ENCODE measurements at places on chromosomes 1 and 21.

- no peak for DNase-seq
Observed at GRCh38 chr1:196611873-196612272, 3.6 kb upstream of the KCNT2 start.

GRCh38 chr1:178934546-178934945 is 63.7 kb upstream of the ANGPTL1 start:
- DNase-seq, result no peak

GRCh38 chr1:201970334-201971159 is 11.9 kb upstream of the RNPEP start:
- DNase-seq, result no peak

GRCh38 chr1:172394811-172395210 is 25.7 kb upstream of the C1orf105 start:
- no peak for DNase-seq

- no peak for DNase-seq
Observed at GRCh38 chr21:14678973-14679574, 133.0 kb upstream of the SAMSN1 start.

DNA sequence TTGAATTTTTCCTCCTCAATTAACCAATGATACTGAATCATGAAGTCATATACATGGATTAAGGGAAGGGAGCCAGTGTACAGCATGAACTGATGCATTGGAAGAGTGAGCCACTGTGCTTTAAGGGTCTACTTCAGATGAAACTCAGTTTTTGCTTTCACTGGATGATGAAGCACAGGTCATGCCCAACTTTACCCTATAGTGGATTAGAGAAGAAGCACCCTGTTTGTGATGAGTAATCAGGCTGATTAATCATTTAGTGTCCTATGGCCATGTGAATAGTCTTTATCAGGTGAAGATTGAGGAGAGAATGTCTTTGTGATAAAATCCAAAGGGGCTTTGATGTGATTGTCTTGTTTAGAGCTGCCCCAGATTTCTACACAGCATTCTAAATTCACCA is 24.7 kb upstream of the LAMC1 start:
- DNase-seq, result no peak

- no peak for DNase-seq
Observed at GRCh38 chr1:208300084-208300770, 56.0 kb upstream of the PLXNA2 start.

- DNase-seq, result no peak
Observed at GRCh38 chr1:208683141-208683540, 439.0 kb upstream of the PLXNA2 start.

GRCh38 chr1:206668874-206669410 is 15.8 kb upstream of the MAPKAPK2 start:
- DNase-seq, result no peak

DNA sequence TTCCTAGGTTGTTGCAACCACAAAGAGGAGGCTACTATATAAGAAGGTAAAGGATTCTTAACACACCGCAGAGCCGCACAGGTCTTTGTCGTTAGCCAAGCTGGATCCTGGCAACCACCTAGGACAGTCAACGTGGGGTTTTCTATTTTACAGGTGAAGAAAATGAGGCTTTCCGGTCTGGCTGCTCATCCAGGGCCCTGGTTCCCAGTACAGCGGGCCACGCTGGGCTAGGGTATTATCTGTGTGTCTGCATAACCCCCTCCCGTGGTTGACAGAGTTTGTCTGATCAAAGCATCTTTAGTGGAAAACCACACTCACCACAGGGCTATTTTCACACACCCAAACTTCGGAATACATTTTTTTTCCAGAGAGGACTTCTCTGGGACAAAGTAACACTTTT is 39.0 kb upstream of the PDE9A start:
- no peak for DNase-seq

DNA sequence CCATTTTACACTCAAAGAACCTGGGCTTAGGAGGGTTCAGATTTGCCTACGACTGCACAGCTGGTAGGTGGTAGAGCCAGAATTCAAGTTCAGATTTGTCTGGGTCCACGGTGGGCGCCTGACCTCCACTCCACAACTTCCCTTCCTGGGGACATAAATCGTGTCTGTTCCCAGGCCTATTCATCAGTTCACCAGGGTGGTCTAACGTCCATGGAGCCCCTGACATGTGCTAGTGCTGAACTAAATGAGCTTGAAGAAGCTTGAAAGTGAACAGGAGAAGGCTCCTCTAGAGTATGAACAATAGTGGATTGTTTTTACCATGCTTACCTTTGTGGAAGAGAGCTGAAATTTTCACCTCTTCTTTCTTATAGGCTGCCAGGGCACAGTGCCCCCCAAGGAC is 32.5 kb upstream of the KIF1B start:
- no peak for DNase-seq

DNA sequence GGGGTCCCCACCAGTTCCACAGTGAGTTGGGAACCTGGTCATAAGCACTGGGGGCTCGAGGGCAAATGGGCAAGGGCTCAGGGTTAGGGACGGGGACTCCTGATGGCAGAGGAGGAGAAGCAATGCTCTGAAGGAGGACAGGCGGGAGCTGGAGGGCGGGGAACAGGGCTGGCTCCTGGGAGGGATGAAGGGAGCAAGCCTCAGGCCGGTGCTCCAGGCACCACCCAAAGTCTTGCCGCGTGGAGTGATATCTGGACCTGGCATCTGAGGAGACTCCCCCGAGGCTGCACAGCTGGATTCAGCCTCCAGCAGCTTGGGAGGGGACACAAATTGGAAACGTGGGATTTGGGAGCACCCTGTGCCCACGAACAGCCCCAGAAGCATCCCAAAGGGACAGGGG is 11.0 kb downstream of the MEGF6 start:
- no peak for DNase-seq

GRCh38 chr1:52365071-52365745 is 797 bp downstream of the CC2D1B start:
- no peak for DNase-seq

- DNase-seq, result no peak
Observed at GRCh38 chr1:16156848-16157495, 1.1 kb upstream of the EPHA2 start.

GRCh38 chr21:41226853-41227252 is 58.9 kb downstream of the BACE2 start:
- no peak for DNase-seq

DNA sequence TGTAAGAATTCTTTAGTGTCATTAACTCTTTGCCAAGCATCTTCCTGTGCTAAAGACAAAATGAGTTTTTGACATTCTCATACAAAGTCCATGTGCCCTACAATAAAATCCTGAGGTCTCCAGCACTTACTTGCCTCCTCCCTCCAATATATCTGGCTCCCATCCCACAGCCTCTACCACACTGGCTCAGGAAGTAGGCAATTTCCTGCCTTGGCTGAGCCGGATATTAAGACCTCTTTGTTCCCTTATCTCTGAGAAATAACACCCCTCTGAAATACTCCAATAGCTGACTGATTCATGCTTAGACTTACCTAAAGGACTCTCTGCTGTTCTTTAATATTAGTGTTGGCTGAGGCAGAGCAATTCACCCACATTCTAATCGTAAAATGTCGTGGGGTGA is 37.6 kb upstream of the GORAB start:
- DNase-seq, result no peak

DNA sequence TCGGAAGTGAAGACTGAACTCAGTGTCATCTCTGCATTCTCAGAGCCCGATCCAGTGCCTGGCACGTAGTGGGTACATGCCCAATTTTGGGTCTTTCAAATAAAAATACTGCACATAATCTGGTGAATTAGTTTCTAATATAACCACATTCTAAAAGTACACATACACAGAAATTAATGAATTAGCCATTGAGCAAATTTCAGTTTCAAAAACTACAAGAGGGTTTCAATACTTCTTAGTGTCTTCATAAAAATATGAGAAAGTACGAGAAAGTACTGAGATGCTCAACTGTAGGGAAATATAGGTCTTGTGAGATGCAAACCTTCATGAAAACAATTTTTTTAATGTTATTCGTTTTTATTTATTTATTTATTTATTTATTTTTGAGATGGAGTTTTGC is 86.9 kb downstream of the SMYD2 start:
- no peak for DNase-seq

GRCh38 chr1:45836451-45836850 is 33.0 kb downstream of the MAST2 start:
- no peak for DNase-seq

DNA sequence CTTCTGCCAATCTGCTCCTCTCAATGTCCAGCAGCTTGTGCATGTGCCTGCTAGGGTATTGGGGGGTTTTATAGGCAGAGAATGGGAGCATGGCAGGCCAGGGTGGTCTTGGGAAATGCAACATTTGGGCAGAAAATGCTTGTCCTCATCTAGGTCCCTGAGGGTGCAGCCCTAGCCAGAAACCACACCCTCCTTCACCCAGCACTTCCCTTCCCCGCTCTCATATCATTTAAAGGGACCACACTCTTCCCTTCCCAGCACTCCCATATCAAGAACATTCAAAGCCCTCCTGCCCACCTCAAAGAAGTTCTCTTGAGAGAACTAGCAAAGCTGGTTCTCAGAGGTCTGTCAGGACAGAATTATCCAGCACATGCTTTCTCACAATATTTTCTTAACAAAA is 62.1 kb downstream of the HSD3B1 start:
- DNase-seq, result no peak

GRCh38 chr1:63041660-63042059 is 257.7 kb downstream of the ATG4C start:
- DNase-seq, result no peak

GRCh38 chr1:111399792-111400610 is 27.5 kb downstream of the OVGP1 start:
- peak; percentile 4 for DNase-seq

- DNase-seq, result no peak
Observed at GRCh38 chr1:241592273-241592958, 47.8 kb downstream of the CHML start.

GRCh38 chr1:236639686-236640085 is 35.4 kb upstream of the HEATR1 start:
- no peak for DNase-seq

DNA sequence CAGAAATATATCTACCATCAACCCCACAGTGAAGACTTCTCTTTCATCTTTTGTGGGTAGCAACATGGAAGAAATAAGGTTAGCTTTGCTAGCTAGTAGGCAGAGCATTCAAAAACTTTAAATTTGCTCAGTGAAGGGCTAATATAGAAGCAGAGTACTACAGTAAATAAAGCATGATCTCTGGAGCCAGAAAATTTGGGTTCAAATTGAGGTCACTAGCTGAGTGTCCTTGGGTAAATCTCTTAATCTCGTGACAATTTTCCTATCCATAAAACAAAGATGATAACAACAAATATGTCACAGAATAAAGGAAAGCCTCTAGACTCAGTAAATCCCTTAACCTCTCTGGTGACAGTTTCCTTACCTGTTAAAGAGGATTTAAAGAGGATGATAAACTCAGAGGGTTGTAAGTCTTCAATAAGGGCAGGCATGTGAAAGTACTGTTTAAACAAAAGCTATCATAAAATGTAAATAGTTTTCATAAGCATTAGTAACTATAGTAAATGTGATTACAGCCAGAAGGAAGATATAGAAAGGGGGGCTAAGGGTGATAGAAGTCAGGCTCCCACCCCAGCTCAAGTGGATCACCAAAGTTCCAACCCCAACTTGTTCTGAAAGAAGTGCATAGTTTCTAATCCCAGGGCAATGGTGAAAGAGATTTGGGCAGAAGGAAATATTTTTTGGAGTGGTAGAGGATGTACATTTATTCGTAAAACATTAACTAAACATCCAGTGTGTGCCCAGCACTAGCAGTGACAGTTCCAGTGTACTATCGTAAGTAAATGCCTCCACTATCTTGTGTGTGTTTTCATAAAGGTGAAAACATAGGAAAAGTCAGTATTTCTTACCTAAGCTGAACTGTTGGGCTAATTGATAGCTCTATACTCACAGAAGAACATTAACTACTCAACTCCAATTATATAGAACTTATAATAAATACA is 24.8 kb downstream of the TM2D1 start:
- DNase-seq, result no peak

DNA sequence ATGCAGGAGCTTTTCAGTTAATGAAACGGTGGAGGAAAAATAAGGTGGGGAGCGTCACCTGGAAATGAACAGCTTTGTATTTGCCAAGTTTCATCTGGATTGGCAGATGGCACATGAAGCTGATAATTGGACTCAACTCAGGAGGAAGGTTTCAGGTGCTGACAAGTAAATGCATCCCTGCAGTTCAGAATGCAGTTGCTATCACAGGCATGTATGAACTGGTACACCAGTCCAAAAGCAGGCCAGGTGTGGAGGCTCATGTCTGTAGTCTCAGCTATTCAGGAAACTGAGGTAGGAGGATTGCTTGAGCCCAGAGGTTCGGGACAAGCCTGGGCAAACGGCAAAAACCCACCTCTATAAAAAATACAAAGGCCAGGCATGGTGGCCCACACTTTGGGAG is 15.5 kb downstream of the DEGS1 start:
- DNase-seq, result no peak

DNA sequence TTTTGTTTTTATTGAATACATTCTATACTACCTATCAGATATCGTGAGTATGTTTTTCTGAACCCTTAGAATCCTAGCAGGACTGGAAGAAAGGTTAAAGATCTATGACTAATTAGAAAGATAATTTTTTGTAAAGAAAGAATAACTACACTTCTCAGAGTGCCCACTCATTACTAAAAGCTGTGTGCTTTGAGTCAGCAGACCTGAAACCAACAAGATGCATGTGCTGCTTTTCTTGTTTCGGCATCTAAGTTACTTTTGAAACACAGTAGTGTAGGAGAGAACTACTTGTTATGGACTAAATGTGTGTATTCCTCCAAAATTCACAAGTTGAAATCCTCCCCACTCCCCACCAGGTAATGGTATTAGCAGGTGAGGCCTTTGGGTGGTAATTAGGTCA is 127.8 kb upstream of the ESRRG start:
- no peak for DNase-seq

DNA sequence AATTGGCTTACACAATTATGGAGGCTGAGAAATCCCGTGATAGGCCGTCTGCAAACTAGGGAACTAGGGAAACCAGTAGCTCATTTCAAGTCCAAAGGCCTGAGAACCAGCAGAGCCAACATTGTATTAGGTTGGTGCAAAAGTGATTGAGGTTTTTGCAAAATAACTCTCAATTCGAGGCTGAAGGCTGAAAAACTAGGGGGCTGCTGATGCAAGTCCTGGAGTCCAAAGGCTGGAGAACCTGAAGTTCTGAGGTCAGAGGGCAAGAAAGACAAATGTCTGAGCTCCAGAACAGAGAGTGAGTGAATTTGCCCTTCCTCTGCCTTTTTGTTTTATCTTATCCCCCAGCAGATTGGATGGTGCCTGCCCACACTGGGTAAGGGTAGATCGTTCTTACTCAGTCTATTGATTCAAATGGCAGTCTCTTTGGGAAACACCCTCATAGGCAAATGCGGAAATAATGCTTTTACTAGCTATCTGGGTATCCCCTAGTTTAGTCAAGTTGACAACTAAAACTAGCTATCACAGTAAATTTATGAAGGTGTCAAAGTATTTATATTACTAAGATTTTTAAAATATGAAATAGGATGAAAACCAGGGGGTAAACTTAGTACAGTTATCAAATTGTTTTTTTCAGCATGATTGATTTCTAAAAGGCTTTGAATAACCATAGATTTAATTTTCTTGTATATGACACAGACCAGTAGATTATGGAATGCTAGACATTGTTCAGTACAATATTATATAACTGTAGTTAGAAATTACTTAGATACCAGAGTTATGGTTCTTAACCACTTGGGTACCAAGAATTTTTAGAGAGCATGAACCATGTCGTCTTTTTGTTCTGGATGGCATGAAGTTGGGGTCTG is 15.4 kb downstream of the RABGAP1L start:
- no peak for DNase-seq

- DNase-seq, result no peak
Observed at GRCh38 chr1:182586380-182586779, 2.7 kb downstream of the RNASEL start.

GRCh38 chr1:105172788-105173187 is 1423.1 kb downstream of the AMY1C start:
- no peak for DNase-seq
